ENCODE measurements at places on chromosomes 2 and 18.

GRCh38 chr2:184413671-184414229, 184.6 kb upstream of the ZNF804A start:
- DNase-seq = no peak

DNA sequence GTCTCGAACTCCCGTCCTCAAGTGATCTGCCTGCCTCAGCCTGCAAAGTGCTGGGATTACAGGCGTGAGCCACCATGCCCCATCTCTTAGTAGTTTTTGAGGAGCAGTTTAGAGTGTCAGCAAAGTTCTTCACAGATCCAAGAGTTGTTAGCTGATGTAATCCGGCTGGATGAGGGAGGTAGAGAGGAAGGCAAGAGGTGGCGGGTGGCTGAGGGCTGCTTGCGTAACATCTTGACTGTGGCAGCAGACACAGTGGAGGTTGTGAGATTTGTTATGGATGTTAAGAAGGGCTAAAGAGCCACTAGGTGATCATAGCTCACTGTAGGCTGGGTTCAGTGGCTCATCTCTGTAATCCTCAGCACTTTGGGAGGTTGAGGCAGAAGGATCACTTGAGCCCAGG, 19.5 kb upstream of the FAM136A start:
- DNase-seq = no peak

GRCh38 chr2:207676827-207677354, 34.5 kb upstream of the CCNYL1 start:
- DNase-seq = no peak

- no peak for DNase-seq
Observed at GRCh38 chr18:63161032-63161760, 158.4 kb downstream of the BCL2 start.

GRCh38 chr2:186477790-186478189, 8.3 kb upstream of the ZC3H15 start:
- no peak for DNase-seq

- DNase-seq = peak; percentile 32
Observed at GRCh38 chr18:61616111-61616610, 276.6 kb downstream of the RNF152 start.

GRCh38 chr2:40101131-40101575, 322.1 kb upstream of the THUMPD2 start:
- DNase-seq = no peak

GRCh38 chr18:58257461-58257860, 213.4 kb downstream of the NEDD4L start:
- no peak for DNase-seq
